ENCODE measurements at places on chromosomes 6 and 20. TPM values are rescaled to one million over a fixed set of nuclear protein-coding genes. Genes with fewer than 3 reads are reported as not detected.

The BPIFA1 gene
- total RNA-seq: not detected

The CEP250 gene
- 17.9 TPM for total RNA-seq

The OOEP gene
- total RNA-seq: not detected

The MICA gene
- 11.9 TPM for total RNA-seq

The BMP5 gene
- total RNA-seq: not detected

The HDGFL1 gene
- total RNA-seq: not detected

The CYP39A1 gene
- 38.2 TPM for total RNA-seq

The ANKRD6 gene
- total RNA-seq: 3.2 TPM

The TFB1M gene
- total RNA-seq: 10.1 TPM

The PFDN6 gene
- total RNA-seq: 36.3 TPM

The UNC93A gene
- 38.0 TPM for total RNA-seq

Data from lower leg skin (tissue), 4 donors.